ENCODE measurements at places on chromosomes 12 and 14.
A peak's percentile ranks its signal among the peaks of the same experiment; 100 is the strongest.

DNA sequence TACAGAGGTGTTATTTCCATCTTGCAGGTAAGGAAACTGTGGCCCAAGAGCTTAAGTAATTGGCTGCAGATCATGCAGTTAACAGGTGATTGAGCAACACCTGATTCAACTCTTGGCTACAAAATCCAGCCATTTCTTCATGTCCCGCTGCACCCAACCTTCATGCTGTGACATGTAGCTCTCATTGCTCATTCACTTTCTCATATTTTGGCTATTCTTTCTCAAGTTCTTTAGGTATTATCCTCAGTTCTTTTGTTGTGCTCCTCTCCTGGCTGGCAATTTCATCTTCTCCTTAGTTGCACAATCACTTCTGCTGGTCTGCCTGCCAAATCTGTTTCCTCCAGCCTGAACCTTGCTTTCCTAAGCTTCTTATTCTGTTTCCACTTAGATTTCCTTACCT lies 300.8 kb downstream of the SSPN start:
- DNase-seq, result no peak

DNA sequence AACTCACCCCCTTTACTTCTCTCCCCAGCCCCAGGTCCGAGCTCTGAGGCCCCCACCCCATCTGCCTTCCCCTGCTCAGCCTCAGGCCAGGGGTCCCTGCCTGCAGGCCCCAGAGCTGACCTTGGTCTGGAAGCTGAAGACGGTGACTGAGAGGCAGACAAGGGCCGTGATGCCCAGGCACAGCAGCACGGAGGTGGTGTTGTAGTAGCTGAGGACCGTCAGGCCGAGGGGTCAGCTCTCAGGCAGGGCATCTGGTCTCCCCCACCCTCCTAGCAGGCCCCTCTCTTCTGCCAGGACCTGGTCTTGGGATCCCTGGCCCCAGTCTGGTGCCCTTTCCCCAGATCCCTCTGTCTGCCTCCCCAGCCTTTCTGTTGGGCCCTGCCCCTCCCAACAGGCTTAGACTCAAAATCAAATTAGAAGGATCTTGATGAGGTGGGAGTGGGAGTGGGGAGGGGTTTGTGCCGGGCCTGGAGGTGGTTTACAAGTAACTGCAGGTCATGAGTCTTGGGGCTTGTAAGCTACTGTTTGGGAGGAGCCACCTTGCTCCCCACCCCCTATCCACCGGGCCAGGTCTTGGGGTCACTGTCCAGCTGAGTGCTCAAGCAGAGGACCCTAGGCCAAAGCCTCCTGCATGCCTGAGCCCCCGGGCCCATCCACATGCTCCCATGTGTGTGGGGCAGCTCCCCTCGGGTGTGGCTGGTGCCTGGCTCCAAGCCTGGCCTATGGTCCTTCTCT lies 14.2 kb downstream of the FAIM2 start:
- no peak for DNase-seq

DNA sequence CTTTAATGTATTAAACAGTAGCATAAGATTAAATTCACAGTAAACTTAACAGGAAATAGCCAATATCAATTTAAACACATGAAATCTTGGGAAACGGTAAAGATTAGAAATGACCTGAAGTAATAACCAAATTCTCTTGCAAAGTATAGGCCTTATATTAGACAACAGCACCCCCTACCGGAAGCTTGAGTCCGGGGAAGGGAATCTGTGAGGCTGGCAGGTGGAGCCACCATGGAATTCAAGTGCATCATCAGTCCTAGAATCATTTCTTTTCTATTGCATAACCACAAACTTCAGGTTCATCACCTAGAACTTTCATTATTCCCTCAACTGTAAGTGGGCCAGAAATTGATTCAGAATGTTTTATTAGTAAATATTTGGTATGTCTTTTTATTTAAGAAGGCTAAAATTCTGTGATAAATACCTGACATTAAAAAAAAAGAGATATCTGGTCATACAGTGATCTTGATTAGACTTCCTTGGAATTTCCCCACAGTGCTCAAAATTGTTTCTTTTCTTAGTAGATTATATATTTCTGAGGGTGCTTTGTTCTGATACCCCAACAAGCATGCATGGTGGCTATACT lies 48.6 kb downstream of the AP5M1 start:
- peak; percentile 46 for DNase-seq

GRCh38 chr14:99401211-99401610 lies 79.4 kb downstream of the SETD3 start:
- DNase-seq, result no peak

GRCh38 chr14:67503331-67503730 lies 14.8 kb upstream of the TMEM229B start:
- no peak for DNase-seq

GRCh38 chr12:51687614-51688013 lies 96.6 kb downstream of the SCN8A start:
- DNase-seq, result no peak

DNA sequence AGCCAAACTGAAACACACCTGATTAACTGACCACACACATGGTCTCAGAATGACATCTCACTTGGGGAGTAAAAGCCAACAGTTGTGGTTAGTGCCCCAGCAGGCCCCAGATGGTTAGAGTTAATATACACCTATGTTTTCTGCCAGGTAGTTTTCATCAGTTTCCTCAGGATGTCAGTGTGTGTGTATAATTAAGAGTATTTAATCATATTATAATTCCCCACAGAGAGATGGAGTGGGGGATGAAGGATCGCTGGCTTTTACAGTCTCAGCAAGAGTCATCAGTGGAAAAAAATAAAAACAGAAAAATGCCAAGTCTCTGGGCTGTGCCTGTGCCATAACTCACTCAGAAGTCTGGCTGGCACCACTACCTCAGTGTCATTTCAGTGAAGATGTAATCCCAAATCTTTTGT lies 412.5 kb downstream of the ZFP36L1 start:
- DNase-seq, result no peak

DNA sequence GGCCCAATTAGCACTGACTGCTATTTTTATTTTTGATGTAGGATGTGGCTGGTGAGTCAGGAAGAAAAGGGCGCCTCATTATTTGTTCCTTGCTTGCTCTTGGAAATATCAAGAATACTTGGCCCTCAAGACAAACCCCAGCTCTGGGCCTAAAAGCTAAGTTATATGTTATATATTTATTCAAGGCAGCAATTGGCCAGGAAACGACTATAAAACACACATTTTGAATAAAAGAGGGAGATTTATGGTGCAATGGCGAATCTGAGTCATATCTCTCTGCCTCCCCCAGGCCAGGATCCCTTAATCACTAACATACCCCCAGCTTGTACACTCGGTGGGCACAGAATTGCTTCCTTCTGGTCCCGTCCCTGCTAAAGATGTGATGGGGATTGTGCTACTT lies 63.3 kb downstream of the TBX5 start:
- no peak for DNase-seq

- no peak for DNase-seq
Measured at GRCh38 chr14:64454671-64455070, 10.6 kb upstream of the AKAP5 start.

DNA sequence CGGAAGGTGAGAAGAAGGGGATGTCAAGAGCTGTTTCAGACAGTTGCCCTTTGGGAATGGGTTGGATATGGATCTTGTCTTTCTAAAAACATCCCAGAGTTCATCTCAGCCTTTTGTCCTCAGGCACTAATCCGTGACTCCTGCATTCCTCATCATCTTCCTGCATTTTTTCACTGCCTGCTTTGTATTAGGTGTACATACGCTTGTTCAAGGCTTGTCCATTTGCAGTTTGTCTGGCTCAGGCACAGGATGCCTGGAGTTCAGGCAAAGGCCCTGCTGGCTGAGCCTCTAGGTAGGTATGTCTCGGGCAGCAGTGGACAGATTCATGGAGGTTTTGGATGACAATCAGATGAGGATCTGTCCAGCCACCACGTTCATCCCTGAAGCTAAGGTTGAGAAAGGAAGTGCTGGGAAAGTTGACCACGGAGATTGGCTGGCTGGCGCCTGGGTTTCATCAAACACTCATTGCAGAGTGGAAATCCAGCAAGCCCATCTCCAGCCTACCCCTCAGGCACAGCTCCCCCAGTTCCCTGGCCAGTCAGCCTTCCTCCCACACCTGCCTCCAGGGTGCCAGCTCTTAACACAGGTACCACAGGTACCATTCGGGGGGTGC lies 12.4 kb upstream of the TMEM106C start:
- DNase-seq, result no peak

- no peak for DNase-seq
Measured at GRCh38 chr14:30118992-30119640, 191.5 kb upstream of the PRKD1 start.

GRCh38 chr12:56645717-56646446 lies at the start of gene ATP5F1B:
Gene ATP5F1B, minus strand, starts transcription at chr12:56645984. Its CDS starts 21 bp downstream, at chr12:56645963.
- peak; percentile 99 for DNase-seq

GRCh38 chr12:12171991-12172511 lies 94.8 kb downstream of the LRP6 start:
- peak; percentile 33 for DNase-seq

DNA sequence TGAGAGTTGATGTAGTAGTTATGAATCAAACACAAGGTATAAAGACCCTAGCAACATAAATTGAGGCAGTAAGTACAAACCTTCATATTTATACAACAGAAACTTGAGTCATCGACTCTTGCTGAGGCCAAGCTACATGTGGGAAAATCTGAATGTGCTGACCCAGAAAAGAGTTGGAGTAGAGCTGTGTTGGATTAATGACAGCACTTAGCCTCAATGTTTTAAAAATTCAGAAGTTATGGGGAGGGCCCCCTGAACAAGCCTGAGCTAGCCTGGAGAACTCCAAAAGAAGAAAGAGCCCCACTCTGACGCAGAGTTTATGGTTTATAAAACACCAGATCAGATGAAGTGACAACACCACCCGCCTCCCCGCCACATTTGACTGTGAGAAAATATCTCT lies 100.0 kb downstream of the DUSP6 start:
- DNase-seq, result no peak
